ENCODE measurements at places on chromosomes 5 and 9.

DNA sequence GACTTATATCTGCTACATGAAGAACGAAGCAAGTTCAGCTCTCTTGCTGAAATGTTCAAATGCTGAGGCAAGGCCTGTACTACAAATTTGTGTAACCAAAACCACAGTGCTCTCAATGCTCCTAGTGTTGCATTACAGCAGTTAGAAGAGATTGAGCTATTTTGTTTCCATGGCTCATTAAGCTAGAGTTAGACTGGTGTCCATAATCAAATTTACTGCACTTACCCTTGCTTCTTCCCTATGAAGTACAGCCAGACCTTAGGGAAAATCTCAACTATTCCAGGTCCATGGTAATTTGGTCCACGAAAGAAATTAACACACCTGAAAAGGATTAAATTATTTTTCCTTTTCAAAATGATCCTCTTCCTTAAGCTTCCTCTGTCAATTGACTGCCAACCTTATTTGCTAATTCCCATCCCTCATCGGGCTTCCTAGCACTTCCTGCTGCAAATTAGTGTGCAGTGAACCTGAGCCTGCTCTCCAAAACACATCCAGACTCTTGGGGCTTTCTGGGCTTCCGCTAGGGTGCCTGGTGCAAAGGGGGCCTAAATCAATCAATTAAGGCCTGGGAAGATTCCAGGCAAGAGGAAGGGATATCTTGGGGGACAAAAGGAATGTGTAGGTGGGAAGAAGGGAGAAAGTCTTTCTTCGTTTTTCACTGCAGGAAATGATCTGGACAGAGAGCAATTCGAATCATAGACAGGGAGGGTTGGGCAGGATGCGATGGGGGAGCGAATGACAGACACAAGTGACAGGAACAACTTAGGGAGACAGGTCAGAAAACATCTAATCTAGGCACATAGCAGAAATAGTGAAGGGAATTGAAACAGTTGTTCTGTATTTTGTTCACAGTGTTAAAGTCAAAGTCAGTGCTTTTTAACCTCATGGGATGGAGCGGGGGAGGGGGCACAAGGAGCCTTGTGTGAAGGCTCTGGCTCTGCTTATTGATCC is 542.4 kb downstream of the RAB3C start:
- DNase-seq = no peak

GRCh38 chr5:94893412-94894135 is 275.1 kb downstream of the SLF1 start:
- no peak for DNase-seq

- no peak for DNase-seq
Observed at GRCh38 chr5:60675286-60675685, 24.7 kb downstream of the DEPDC1B start.

DNA sequence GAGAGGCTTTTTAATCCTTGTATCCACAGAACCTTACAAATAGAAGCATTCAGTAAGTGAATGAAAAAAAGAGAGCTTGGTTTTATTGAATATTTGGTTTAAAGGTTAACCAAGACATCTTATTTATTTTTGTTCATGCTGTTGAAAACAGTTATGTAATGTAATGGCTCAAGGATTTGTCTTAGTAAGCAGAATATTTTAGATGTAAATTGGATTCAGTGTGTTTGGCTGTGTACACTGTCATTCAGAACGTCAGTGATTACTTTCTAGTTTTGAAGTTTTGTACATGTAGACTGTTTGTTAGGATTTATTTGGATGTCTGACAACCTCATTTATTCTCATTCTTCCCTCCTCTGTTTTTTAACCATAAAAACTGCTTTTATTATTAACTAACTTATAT is 31.3 kb downstream of the KCNN2 start:
- no peak for DNase-seq

- no peak for DNase-seq
Observed at GRCh38 chr5:138545919-138546562, 3.0 kb upstream of the ETF1 start.

GRCh38 chr5:105238561-105238960 is 1676.0 kb upstream of the NUDT12 start:
- DNase-seq = no peak

- no peak for DNase-seq
Observed at GRCh38 chr5:135120951-135121350, 86.9 kb upstream of the PITX1 start.

- no peak for DNase-seq
Observed at GRCh38 chr5:94192658-94193391, 425.6 kb downstream of the KIAA0825 start.

GRCh38 chr5:61020415-61020814 is 75.4 kb downstream of the NDUFAF2 start:
- no peak for DNase-seq

DNA sequence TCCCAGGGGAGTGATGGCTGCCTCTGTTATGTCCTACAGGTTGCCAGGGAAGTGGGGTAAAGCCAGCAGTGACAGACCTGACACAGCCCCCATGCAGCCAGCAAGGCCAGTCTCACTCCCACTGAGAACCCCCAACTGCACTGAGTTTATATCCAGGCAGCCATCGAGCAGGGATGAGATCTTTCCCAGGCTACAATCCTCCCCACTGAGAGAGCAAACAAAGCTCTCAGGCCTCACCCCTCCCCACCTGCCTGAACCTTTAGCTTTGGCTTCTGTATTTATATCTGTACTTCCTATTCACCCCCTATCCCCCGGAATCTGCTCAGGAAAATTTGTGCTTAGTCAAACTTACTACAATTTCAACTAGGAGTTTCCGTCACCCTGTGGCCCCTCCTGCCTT is 284.1 kb downstream of the FAM170A start:
- DNase-seq = no peak

- DNase-seq = no peak
Observed at GRCh38 chr5:56386046-56386445, 152.9 kb upstream of the ANKRD55 start.

DNA sequence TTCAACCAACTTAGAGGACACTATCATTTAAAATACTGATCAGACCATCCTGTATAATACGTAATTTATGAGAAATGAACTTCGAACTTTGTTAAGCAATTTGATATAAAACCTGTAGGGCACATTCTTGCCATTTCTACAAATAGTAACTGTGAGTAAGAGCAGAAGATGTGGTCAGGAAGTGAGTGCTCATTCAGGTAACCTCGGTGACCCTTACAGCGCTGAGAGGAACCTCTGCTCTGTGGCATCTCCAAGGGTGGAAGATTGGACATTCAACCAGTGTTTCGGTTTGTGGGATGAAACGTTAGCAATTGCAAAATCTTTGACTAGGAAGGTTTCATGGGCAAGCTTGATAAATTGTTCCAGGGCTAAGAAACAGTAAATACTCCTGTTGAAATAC is 194.8 kb upstream of the IRX2 start:
- DNase-seq = no peak

DNA sequence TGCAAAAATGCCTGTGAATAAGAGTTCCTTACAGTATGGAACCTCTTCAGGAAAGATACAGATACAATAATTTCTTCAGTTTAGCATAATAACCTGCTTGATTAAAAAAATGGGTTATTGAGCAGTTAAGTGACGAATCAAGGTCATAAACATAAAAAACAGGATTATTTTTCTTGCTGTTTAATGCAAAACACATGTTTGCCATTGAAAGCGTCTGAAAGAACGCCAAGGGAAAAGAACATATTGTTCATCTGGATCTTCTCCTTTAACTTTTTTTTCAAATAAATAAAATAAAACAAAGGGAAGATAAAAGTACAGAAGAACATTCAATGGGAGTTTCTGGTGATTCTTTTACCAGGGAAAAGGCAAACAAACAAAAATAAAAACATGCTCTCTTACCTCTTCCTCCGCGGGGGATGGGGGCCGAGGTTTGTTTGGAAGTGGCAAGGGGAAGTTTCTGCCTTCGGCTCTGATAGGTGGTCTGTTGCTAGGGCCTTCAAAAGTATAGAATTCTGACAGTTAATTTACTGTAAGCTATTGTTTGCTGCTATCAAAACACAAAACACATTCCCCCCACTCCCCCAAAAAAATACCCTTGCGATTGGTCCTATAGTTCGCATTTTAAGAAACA is 20.1 kb downstream of the C5orf58 start:
- DNase-seq = no peak

GRCh38 chr9:130707225-130707976 is 13.8 kb downstream of the EXOSC2 start:
- DNase-seq = peak; percentile 54

- no peak for DNase-seq
Observed at GRCh38 chr9:137460363-137461315, 1.5 kb upstream of the NSMF start.

- no peak for DNase-seq
Observed at GRCh38 chr5:72328172-72328571, 8.0 kb downstream of the PTCD2 start.

DNA sequence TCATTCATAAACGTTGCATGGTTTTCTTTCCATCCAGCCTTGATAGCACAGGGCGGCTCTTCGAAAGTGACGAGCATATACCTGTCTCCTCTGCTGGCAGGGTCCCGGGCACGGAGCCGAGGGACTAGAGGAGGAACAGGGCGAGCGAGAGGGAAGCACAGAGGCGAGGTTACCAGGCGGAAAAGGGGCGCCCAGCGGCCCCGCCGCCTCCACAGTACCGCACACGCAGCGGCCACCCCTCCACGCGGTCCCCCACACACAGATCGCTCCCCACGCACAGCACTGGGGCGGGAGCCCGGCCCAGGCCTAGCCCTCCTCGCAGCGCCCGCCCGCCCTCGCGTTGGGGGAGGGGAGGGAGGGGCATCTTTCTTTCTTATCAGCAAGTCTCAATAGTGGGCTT is 296.6 kb upstream of the DAB2 start:
- no peak for DNase-seq

DNA sequence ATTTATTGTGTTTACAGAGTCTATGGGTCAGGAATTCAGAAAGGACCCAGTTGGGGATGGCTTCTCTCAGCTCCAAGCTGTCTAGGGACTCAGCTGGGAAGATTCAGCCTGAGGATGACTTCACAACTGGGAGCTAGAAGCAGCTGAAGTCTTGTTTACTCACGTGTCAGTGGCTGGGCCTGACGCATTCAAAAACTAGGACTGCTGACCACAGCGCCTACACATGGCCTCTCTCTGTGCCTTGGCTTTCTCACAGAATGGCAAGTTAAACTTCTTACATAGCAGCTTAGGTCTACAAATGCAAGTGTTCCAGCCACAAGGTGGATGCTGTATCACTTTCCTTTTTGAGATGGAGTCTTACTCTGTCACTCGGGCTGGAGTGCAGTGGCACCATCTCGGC is 16.3 kb upstream of the PPP2CA start:
- DNase-seq = peak; percentile 94

GRCh38 chr5:1380910-1381309 is 36.0 kb upstream of the CLPTM1L start:
- no peak for DNase-seq

- no peak for DNase-seq
Observed at GRCh38 chr9:6944896-6945295, 187.1 kb downstream of the KDM4C start.

DNA sequence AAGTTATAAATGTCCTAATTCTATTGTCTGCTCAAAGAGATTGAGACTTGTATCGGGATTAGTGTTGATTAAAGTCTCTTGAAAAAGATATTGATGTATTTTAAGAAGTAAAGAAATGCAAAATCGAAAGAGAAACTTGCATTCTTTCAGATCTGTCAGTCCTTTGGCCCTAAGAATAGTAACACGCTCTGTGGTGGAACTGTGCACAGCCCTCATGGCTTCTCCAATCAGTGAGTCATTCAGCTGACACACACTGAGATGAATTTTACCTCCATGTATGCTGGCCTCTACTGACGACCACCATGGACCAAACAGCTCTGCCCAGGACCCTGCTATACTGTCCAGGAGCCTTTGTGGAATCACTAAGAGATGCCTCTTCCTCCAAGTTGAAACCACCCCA is 232.4 kb downstream of the ESM1 start:
- no peak for DNase-seq

DNA sequence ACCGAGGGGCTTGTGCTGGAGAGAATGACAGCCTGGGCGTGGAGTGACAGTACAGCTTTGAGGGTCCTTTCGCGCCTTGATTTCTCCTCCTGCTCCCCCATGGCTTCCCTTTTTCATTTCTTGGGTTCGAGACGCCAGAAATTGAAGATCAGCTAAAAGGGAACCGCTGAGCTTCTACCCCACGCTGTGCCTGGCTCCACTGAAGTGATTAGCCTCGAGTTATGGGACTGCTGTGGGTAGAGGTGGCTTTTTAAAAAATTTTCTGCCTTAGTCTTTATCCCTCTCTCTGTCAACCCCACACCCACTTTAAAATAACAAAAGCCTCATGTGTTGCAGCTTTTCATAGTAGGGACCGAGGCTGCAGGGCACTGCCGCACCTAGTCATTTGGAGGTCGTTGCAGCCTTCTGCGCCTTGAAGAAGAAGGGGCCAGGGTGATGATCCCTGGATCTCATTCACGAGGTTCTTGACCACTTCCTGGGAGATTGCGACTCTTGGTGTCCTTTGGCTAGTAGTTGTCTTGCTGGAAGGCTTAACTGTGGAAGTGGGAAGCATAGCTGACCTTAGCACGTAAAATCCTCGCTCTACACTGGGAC is 603 bp downstream of the PPIP5K2 start:
- no peak for DNase-seq

DNA sequence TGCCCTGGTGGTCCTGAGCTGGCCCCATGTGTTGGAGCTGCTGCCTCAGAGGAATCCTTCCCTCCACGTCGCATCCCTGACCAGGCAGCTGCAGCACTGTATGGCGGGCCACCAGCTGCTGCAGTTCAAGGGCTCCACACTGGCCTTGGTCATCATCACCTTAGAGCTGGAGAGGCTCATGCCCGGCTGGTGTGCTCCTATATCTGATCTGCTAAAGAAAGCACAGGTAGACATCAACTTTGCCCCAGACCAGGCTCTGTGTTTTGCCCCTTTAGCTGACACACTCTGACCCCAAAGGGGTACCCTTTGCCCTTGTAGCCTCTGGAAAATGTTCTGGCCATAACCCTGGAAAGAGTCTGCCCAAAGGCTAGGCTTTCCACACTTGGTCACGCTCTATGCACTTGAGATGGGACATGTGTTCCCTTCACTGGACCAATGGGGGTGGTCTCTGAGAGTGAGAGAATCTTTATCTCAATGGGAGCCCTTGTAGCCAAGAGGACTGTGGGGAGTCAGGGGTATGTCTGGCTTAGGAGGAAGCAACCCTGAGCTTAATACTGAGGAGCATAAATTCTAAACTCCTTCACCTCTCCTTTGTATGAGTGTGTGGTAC is 4.8 kb downstream of the CCNI2 start:
- DNase-seq = no peak

DNA sequence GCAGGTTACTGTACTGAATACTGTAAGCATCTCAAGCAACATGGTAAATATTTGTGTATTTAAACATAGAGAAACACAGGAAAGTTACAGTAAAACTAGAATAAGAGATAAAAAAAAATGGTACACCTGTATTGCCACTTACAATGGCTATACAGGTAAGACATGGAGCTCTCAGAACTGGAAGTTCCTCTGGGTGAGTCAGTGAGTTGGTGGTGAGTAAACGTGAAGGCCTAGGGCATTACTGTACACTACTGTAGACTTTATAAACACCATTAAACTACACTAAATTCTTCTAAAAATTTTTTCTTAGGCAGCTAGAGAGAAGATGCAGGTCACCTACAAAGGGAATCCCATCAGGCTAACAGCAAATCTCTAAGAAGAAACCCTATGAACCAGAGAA is 872.9 kb downstream of the TAF11L14 start:
- DNase-seq = no peak
